ENCODE measurements at places on chromosomes 4 and X.

GRCh38 chr4:175884048-175884447, 72.0 kb upstream of the GPM6A start:
- no peaks in the 10 kb centered on the region for H3K27me3 ChIP-seq
- no peaks in the 10 kb centered on the region for H3K4me1 ChIP-seq
- H3K36me3 ChIP-seq, result no peaks in the 10 kb centered on the region
- H3K4me3 ChIP-seq, result no peak overlapping the region
- no peak for DNase-seq

- H3K4me3 ChIP-seq, result no peak overlapping the region
- peak overlapping the region; percentile 28 for H3K27ac ChIP-seq
- peaks cover 55% of the 10 kb centered on the region for H3K36me3 ChIP-seq
- DNase-seq, result no peak
- peaks cover 32% of the 10 kb centered on the region for H3K4me1 ChIP-seq
Measured at GRCh38 chr4:7020856-7021255, 22.3 kb upstream of the TADA2B start.

- no peaks in the 10 kb centered on the region for H3K36me3 ChIP-seq
- no peak overlapping the region for H3K4me3 ChIP-seq
- no peak for DNase-seq
- no peaks in the 10 kb centered on the region for H3K4me1 ChIP-seq
- H3K27me3 ChIP-seq, result no peaks in the 10 kb centered on the region
Measured at GRCh38 chr4:188218392-188218791, 79.2 kb downstream of the TRIML1 start.

- no peaks in the 10 kb centered on the region for H3K27me3 ChIP-seq
- no peak overlapping the region for H3K4me3 ChIP-seq
- no peaks in the 10 kb centered on the region for H3K4me1 ChIP-seq
- H3K27ac ChIP-seq, result no peak overlapping the region
- no peak for DNase-seq
Measured at GRCh38 chrX:43450355-43450754, 205.7 kb upstream of the MAOA start.

- no peak overlapping the region for H3K27ac ChIP-seq
- H3K27me3 ChIP-seq, result no peaks in the 10 kb centered on the region
- H3K4me3 ChIP-seq, result no peak overlapping the region
- H3K36me3 ChIP-seq, result no peaks in the 10 kb centered on the region
Measured at GRCh38 chr4:42510225-42510624, 112.9 kb downstream of the SHISA3 start.

- H3K27ac ChIP-seq, result no peak overlapping the region
- no peak for DNase-seq
- no peaks in the 10 kb centered on the region for H3K36me3 ChIP-seq
- H3K4me3 ChIP-seq, result no peak overlapping the region
Measured at GRCh38 chr4:174107746-174108354, 175.6 kb downstream of the FBXO8 start.

GRCh38 chr4:110733901-110734300, 111.0 kb upstream of the PITX2 start:
- H3K27ac ChIP-seq, result no peak overlapping the region
- no peak for DNase-seq
- H3K36me3 ChIP-seq, result no peaks in the 10 kb centered on the region
- no peak overlapping the region for H3K4me3 ChIP-seq
- H3K27me3 ChIP-seq, result no peaks in the 10 kb centered on the region

DNA sequence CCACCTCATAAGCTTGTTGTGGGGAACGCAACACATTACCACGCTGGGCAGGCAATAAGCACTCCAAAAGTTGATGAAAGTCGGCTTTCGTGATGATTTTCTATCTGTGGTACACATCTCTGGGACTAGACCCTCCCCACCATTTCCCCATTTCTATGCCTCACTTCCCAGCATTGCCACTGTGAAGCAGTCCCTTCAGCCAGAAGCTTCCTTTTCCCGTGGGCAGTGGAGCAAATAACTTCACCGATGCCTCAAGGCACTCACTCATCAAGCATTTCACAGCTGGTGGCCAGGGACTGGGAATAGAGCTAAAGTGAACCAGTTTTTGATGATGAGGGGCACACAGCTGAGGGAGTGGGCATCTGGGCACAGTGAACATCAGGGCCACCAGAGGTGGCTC, 18.9 kb downstream of the C4orf50 start:
- H3K27me3 ChIP-seq, result peaks cover 10% of the 10 kb centered on the region
- no peak overlapping the region for H3K27ac ChIP-seq
- no peak for DNase-seq
- no peaks in the 10 kb centered on the region for H3K4me1 ChIP-seq
- H3K36me3 ChIP-seq, result no peaks in the 10 kb centered on the region
